ENCODE measurements at places on chromosomes 4 and X.
A peak's percentile ranks its signal among the peaks of the same experiment; 100 is the strongest.

GRCh38 chr4:20268028-20268427, 16.3 kb downstream of the SLIT2 start:
- no peak for DNase-seq

DNA sequence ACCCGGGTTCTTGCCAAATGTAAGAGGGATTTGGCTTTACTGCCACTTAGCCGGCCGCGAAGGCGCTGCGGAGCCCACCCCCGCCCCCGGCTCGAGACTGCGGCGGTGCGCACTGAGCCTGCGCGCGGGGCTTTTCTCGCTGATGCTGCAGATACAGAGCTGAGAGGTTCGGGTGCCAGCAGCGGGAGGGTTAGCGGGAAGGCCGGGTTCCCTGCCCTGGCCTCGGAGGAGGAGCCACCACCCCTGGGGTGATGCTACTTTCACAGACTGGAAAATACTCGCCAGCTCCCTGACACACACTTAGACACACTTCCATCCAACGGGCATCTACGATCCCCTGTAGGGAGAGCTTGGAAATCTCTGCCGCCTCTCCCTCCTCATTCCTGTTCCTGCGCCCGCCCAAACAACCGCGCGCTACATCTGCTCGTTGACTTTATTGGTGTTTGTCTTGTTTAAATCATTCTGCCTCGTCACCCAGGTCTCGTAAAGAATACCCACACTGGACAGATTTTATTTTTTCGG, 2.1 kb upstream of the PCDH7 start:
- DNase-seq, result peak; percentile 75

GRCh38 chr4:183499801-183500200, 5.1 kb upstream of the ING2 start:
- no peak for DNase-seq

- no peak for DNase-seq
Observed at GRCh38 chr4:175953960-175954521, 111.6 kb upstream of the WDR17 start.

- DNase-seq, result no peak
Observed at GRCh38 chrX:134377537-134377936, 82.4 kb upstream of the HPRT1 start.

DNA sequence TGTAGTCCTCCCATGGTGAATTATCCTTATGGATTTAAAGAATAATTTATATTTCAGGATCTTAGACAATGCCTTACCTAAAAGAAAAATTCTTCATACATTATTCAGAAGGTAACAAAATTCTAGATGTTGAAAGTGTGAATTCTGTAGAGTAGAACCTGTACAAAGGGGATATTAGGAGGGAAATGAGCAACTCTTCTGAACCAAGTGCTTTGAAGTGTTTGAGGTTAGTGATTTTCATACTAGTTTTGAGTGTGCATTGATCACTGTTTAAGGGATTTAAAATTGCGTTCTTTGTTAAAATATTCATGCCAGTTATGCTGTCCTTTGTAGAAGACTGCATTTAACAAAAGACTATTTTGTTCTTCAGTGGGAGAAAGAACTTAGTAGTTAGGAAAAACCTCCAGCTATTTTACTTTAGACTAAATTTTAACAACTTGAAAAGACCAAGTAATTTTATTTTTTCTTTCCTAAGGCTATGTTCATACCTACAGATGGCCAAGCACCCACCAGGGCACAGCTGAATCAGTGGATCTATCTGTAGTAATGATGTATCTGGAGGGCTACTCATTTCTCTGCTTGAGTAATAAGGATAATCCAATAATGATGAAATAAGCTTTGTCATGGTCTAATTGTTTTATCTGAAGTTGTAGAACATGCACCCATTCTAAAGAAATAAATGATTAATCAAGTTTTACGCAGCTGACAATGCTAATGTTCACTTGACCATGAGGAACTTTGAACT, 134.3 kb upstream of the RPS6KA6 start:
- no peak for DNase-seq

- DNase-seq, result no peak
Observed at GRCh38 chr4:81486502-81486901, 14.8 kb upstream of the RASGEF1B start.

DNA sequence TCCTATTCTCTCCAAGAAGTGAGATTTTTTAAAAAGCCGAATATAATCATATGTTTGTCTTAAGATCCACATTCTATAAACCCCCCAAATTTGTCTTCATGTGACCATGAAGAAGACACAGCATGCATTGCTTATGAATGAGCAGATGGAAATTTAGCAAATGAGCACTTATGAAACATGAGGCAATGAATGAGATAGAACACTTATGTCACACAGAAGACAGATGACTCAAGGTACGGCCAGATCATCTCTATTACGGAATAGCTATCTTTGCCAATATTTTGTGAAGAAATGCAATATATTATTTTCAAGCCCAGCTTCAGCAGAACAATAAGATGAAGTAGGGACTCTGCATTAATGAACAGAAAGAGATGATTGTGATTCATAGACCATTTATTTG, 21.4 kb downstream of the PHEX start:
- no peak for DNase-seq
